ENCODE measurements at places on chromosomes 1 and 21.

DNA sequence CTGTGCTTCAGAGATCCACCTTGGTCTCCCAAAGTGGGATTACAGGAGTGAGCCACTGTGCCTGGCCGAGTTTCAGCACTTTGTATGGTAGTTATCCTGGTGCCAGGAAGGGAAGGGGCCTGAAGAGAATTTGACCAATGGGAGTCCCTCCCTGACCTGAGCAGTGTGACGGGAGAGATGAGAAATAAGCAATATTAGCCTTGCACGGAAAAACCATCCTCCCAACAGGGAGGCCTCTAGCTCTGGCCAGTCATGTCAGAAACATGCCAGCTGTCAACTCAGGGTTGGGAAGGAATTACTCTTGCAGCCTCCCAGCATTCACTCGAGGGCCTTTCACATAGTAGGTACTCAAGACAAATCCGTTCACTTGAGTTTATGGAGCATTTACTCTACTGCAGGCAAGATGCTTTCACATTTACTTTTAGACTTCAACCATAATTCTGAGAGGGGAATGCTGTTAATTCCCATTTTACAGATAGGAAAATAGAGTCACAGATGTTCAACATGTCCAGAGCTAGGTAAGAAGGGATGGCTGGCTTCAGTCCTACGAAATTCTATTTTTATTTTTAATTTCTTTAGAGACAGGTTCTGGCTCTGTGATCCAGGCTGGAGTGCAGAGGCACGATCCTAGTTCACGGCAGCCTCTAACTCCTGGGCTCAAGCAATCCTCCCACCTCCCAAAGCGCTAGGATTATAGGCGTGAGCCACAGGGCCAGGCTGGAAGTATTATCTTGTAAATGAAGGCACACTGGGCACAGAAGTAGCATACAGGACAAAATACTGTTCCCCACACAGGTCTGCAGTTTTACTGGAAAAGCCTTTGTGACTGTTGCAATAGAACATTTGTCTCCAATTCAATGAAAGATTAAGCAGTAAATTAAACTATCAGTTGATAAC is 3.2 kb upstream of the ATP13A2 start:
- DNase-seq: no peak

GRCh38 chr1:168137515-168137821 is 738 bp upstream of the GPR161 start:
- no peak for DNase-seq

- no peak for DNase-seq
Measured at GRCh38 chr1:21887796-21888195, 49.3 kb downstream of the HSPG2 start.

DNA sequence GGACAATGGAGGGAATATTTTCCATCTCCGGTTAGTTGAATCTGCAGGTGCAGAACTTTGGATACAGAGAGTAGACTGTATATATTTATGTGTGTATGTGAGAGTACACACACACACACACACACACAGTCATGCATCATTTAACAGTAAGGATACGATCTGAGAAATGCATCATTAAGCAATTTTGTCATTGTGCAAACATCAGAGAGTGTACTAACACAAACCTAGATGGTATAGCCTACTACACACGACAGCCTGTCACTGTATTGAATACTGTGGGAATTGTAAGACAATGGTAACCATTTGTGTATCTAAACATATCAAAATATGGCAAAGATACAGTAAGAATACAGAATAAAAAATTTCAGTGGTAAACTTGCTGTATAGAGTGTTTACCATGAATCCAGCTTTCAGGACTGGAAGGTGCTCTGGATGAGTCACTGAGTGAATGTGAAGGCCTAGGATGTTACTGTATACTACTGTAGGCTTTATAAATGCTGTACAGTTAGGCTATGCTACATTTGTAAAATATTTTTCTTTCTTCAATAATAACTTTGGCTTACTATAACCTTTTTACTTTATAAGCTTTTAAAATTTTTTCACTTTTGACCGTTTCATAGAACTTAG is 138.5 kb downstream of the ZZZ3 start:
- no peak for DNase-seq

DNA sequence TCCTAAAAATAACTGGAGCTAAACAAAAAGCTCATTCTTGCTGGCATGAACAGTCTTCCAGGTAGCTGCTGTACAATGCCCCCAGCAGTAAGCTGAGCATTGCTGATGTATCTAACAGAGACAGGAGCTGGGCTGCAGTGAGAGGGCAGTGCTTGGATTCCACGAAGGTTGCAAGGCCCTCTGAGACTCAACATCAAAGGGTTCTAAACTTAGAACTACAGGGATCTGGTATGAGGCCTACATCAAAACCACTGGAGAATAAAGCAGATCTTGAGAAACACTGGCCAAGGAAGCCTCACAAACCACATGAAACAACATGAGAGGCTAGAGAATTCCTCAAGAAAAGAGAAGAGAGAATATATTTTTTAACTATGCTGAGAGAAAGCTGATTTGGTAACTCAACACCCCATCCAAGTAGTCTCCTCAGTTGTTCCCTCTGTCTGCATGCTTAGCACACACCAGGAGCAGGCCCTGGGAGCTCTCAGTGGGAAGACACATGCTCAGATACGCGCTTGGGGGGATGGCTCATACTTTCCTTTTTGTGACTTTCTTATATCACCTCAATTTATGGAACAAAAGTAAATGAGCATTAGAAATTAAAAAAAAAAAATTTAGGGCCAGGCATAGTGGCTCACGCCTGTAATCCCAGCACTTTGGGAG is 27.7 kb downstream of the DSTYK start:
- DNase-seq: no peak

- DNase-seq: no peak
Measured at GRCh38 chr1:68111519-68112436, 61.4 kb upstream of the DIRAS3 start.

- no peak for DNase-seq
Measured at GRCh38 chr1:40762144-40762923, 21.3 kb upstream of the KCNQ4 start.

DNA sequence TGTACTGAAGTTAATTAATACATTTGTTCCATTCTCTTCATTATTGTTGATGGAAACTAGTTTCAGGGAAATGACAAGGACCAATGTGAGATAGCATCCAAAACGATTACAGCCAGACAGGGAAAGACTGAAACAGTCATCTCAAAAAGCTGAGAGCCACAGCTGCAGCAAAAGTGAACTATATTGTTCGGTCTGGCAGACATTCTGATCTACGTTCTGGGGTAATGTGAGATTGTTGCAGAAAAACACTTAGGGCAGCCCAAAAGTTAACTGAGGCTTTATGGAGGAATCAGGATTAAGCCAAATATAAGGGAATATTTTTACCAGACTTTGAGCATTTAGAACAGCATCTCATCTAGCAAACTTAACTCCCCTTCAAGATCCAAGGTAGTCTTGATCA is 112.9 kb downstream of the LRRC40 start:
- DNase-seq: no peak
